Activated naive CD4-positive, alpha-beta T cell treated with anti-CD3 and anti-CD28 coated beads, Interleukin-2, amount 50 U/mL, for 72 hours (primary cell): ENCODE measurements at places on chromosomes 1 and 21.

DNA sequence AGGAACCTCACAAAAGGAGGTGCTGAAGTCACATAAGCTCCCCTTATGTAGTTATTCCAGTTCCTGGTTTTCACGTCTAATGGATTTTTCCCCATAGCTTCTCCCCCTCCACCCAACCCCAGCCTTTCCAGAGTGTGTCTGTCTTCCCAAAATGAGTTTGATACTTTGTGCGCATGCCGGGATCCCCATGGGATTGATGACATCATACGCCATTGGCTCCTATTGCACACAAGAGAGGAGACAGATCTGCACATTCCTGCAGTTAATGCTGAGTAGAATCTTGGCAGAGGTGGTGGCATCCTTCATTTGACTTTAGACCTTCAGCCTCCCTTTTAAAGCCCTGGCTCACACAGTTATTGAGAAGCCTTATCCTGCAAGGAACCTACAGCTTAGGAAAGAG, 71.4 kb downstream of the DDR2 start:
- DNase-seq = no peak

DNA sequence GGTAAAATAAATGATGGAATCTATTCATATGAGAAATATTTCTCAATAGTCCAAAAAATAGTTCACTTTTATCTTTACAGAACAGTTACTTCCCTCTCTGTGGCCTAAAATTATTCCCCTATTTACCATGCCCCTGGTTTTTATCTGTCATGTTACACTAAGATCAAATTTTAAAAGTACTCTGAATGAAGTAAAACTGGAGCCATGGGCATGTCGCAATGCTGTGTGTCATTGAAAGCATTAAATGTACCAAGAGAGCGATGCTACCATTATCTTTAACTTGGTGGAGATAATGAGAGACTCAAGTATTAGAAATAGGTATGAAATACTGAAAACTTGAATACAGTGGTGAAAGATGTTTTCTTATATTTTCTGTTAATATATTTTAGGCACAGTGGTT, 146.2 kb downstream of the KCNT2 start:
- DNase-seq = no peak

DNA sequence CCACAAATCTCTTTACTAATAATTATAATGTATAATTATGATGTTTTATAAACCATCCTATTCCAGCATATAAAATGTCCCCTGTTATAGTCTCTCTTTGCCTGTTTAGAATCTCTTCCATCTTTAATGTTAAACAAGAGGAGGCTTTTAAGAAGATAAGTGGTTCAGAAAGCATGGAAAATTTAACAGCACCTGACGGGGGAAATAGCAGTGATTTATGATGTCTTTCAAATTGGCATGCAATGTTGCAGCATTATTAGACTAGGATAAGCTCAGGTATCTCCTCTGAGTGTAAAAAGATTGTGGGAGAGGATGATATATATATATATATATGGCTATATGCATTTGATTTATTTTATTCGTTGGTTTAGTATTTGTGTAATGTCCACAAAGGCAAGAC, 24.4 kb downstream of the GIPC2 start:
- no peak for DNase-seq

- no peak for DNase-seq
Observed at GRCh38 chr1:159068886-159069285, 7.7 kb downstream of the AIM2 start.

GRCh38 chr1:86423473-86423872, 498 bp upstream of the CLCA2 start:
- no peak for DNase-seq

DNA sequence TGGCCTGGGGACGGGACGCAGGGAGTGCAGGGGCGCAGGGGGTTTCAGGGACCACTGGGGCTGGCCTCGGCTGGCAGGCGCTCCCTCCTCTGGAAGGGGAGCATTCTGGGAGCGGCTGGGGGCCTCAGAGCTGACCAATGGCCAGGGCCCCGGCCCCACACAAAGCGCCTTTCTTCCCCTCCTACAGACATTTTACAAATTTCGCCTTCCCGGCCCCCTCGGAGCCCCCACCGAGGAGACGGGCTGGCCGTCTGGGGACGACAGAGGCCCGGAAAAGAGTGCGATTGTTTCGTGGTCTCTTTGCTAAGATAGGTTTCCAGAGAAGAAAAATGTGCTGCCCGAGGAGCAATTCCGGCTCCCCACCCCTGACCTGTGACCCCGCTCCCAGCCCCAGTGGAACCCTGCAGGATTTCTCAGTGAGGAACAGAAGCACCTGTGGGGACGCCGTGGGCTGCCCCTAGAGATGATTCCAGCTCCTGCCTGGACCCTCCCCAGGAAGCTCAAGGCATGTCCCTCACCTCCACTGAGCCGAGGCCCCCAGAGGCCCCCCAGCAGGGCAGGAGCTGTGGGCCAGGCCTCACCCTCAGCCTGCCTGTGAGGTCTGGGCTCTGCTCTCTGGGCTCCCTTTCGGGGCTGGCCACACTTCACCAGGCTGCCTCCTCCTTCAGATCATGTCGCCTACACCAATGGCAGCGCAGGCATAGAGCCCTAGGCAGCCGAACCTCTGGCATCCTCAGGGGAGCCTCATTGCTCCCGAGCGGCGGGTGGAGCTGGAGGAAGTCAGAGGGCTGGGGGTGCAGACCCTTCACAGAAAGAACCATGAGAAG, 15.0 kb upstream of the PLEKHG5 start:
- no peak for DNase-seq

DNA sequence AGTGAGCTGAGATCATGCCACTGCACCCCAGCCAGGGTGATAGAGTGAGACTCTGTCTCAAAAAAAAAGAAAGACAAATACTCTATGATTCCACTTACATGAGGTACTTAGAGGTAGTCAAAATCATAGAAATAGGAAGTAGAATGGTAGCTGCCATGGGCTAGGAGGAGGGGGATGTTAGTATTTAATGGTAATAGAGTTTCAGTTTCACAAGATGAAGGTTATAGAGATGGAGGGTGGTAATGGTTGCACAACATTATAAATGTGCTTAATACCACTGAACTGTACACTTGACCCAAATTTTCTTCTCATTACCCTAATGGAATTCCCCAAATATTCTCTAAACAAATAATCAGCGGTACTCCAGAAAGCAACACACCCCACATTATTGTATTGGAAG, 12.8 kb downstream of the EIF2B3 start:
- DNase-seq = no peak

DNA sequence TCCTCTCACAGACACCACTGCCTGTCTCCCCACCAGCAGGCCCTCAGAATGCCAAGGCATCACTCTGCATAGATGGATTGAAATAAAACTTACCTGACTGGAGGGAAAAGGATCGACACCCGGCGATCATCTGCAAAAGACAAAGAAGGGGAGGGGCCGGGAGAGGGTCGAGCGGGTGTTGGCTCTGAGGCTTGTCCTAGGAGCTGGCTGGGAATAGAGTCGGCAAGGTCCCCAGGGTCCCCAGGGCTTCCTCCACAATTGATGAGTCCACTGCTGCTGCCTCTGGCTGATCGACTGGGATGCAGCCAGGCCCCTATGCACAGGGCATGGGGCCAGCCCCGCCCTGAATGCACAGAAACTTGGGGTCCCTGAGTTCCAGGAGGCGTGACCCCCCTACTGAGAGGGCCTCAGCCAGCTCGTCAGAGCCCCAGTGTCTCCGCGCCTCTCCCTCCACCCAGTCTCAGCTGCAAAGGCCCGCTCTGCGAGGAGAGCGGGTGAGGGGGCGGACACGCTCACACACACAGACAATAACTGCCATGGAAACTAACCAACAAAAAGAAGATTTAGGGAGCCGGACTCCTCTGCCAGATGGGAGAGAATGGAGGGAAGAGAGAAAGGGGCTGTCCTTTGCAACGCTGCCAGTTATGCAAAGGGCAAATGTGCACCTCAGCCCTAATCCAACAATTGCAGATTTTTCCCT, at the start of gene KLHDC8A:
Gene KLHDC8A, minus strand, starts transcription at position 483 of the 700 bp plus-strand sequence. CDS start 13,318 bp downstream, outside the sequence.
- no peak for DNase-seq

DNA sequence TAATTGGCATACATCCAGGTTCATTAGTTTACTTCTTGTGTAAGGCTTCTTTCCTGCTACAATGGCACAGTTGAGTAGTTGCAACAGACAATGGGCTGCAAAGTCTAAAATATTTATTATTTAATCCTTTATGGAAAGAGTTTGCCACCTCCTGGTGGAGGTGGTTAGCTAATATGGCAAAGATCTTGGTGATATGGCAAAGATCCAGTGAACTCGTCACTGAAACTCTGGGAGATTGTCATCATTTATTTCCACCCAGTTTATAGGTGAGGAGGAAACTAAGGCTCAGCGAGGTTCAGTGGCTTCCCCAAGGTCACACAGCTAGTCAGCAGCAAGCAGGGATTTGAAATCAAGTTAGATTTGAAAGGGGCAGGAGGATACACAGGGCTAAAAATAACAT, 16.1 kb upstream of the IFFO2 start:
- DNase-seq = no peak

DNA sequence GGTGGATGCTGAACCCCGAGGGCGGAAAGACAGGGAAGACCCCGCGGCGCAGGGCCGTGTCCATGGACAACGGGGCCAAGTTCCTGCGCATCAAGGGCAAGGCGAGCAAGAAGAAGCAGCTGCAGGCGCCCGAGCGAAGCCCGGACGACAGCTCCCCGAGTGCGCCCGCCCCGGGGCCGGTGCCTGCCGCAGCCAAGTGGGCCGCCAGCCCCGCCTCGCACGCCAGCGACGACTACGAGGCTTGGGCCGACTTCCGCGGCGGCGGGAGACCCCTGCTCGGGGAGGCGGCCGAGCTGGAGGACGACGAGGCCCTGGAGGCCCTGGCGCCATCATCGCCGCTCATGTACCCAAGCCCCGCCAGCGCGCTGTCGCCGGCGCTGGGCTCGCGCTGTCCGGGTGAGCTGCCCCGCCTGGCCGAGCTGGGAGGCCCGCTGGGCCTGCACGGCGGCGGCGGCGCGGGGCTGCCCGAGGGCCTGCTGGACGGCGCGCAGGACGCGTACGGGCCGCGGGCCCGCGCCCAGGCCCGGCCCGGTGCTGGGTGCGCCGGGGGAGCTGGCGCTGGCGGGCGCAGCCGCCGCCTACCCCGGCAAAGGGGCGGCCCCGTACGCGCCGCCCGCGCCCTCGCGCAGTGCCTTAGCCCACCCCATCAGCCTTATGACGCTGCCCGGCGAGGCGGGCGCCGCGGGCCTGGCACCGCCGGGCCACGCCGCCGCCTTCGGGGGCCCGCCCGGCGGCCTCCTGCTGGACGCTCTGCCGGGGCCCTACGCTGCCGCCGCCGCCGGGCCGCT, 20.7 kb downstream of the FOXO6 start:
- no peak for DNase-seq

DNA sequence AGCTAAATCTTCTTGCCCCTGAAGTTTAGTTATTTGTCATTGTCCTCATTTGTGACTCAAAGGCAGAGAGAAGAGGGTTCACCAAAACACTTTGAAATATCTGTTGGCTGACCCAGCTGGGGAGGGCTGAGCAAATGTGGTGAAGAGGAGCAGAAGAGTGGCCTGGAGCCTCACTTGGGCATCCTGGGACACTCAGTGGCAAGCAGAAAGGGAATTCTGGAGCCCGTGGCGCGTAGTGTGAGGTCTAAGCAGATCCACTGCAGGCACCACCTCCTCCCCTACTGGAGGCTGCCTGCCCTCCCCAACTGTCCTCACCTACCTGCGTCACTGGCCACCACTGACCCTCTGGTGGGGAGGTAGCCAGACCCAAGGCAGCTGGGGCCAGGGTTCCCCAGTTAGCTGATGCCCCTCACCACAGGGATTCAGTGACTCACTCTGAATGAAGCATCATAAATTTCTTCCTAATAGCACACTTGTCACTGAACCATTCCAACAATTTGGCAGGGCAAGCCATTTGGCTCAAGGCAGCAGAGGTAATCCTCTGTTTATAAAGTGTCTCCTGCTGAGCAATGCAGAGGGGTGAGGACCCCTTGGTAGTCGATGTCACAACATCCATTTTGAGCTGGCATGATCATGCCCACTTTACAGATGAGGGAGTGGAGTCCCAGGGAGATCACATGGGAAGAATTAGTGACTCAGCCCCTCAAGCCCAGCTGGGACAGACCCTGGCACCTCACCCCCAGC, 80.3 kb downstream of the NENF start:
- peak; percentile 20 for DNase-seq

GRCh38 chr1:16989676-16990391, 9.4 kb upstream of the MFAP2 start:
- DNase-seq = no peak

DNA sequence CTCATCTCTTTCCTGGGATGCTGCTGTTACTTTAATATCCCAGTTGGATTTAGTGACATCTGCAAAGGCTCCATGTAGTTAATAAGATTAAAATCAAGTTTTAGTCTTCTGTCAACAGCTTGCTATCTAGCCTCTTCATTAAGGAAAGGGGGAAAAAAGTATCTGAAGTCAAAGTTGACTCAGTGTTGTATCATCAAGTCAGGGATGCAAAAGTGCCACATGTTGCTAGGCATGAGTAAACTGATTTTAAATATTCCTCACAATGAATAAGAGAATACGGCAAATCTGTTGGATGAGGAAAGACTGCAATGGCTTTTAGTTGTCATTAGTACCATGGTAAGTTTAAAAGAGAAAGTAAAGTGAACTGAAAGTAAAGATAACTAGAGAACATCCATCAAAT, 383.2 kb upstream of the ZRANB2 start:
- no peak for DNase-seq

DNA sequence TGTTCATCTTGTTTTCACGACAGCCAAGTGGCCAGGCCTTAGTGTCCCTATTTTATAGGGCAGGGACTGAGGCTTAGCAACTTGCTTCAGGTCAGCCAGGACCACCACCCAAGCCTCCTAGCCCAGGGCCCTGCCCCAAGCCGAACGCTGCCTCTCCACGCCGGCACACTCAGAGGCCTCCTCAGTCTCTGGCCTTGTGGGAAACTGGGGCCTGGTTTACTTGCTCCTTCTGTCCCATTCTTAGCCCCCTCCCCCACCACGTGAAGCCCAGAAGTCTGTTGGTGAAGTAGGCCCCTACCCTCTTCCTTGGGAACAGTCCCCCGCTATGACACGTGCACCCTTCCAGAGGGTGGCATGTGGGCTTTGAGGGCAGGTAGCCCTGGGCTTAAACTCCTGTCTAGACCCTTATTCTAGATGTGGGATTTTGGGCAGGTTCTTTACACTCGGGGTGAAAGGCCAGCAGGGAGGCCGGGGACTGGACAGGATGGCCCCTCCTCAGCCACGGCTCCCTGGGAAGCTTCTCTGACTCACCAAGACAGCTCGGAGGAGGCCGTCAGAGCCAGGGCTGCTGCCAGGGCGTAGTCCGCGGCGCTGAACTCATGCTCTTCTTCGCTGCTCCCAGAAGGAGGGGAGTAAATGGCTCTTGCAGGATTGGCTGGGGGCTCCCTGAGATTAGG, 4.3 kb downstream of the MYOM3 start:
- no peak for DNase-seq

DNA sequence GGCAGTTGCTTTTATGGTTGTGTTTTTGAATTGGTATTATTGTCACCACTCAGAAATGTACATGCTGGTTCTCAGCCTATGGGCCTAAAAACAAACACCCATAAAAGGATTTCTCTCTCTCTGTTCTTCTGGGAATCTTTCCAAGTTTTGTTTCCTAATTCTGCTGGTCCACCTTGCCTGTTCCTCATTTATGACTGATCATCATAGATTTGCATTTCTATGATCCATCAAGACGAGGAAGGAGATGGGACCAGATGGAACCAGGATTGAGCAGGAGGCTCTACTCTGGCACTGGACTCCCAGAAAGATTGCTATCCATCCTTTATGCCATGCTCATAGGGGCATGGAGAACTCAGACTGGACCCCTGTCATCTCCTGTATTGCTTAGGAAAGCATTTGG, 162.2 kb downstream of the C1orf94 start:
- no peak for DNase-seq

GRCh38 chr1:12745126-12745991, 641 bp upstream of the CFAP107 start:
- DNase-seq = no peak
